ENCODE measurements at places on chromosomes 12 and 14. TPM values are rescaled to one million over a fixed set of nuclear protein-coding genes. Genes with fewer than 3 reads are reported as not detected.

LHX5 gene
- not detected for total RNA-seq

NANOG gene
- total RNA-seq, result 0.16 TPM

CFAP54 gene
- total RNA-seq, result not detected

PCBP2 gene
- total RNA-seq, result 403 TPM

PAH gene
- total RNA-seq, result not detected

RHEBL1 gene
- not detected for total RNA-seq

TTC6 gene
- 6.0 TPM for total RNA-seq

EML5 gene
- total RNA-seq, result 4.9 TPM

IKZF4 gene
- total RNA-seq, result 1.9 TPM

C1QL4 gene
- total RNA-seq, result not detected

KRT85 gene
- not detected for total RNA-seq

VRTN gene
- not detected for total RNA-seq

NUAK1 gene
- total RNA-seq, result 4.4 TPM

DAO gene
- 7.1 TPM for total RNA-seq

IL26 gene
- not detected for total RNA-seq

KRT79 gene
- total RNA-seq, result not detected

PKP2 gene
- 253 TPM for total RNA-seq

EML1 gene
- total RNA-seq, result 16.8 TPM

ARHGEF40 gene
- total RNA-seq, result 55.6 TPM

WNT5B gene
- 3.5 TPM for total RNA-seq

CCDC198 gene
- total RNA-seq, result not detected

OTX2 gene
- not detected for total RNA-seq

C12orf50 gene
- not detected for total RNA-seq

SLC10A1 gene
- 0.27 TPM for total RNA-seq

ACSM4 gene
- not detected for total RNA-seq

MSI1 gene
- 7.5 TPM for total RNA-seq

RERG gene
- 3.6 TPM for total RNA-seq

GPRC5A gene
- 127 TPM for total RNA-seq

C14orf39 gene
- total RNA-seq, result 0.16 TPM

CPNE6 gene
- total RNA-seq, result not detected

CLEC4A gene
- total RNA-seq, result 0.55 TPM

GPR162 gene
- total RNA-seq, result not detected

SLC15A4 gene
- total RNA-seq, result 13.1 TPM

TMCC3 gene
- total RNA-seq, result 79.3 TPM

PZP gene
- not detected for total RNA-seq

GNB3 gene
- not detected for total RNA-seq

TMEM119 gene
- 4.1 TPM for total RNA-seq

TAS2R43 gene
- total RNA-seq, result 2.5 TPM

INHBC gene
- total RNA-seq, result not detected

TMEM132C gene
- 1.6 TPM for total RNA-seq

DIO2 gene
- 4.0 TPM for total RNA-seq

RPAP3 gene
- 8.1 TPM for total RNA-seq

C1S gene
- total RNA-seq, result 109 TPM

LALBA gene
- not detected for total RNA-seq

CINP gene
- 18.1 TPM for total RNA-seq

FERMT2 gene
- total RNA-seq, result 186 TPM

TEX52 gene
- total RNA-seq, result not detected

TM7SF3 gene
- total RNA-seq, result 47.9 TPM

SYNDIG1L gene
- 0.32 TPM for total RNA-seq

MYO1H gene
- total RNA-seq, result not detected

TAS2R8 gene
- not detected for total RNA-seq

MLXIP gene
- total RNA-seq, result 172 TPM

GPX2 gene
- 292 TPM for total RNA-seq
